Epithelial cell of proximal tubule (primary cell): ENCODE measurements at places on chromosomes 3 and 15. TPM values are rescaled to one million over a fixed set of nuclear protein-coding genes. Genes with fewer than 3 reads are reported as not detected.

DNA sequence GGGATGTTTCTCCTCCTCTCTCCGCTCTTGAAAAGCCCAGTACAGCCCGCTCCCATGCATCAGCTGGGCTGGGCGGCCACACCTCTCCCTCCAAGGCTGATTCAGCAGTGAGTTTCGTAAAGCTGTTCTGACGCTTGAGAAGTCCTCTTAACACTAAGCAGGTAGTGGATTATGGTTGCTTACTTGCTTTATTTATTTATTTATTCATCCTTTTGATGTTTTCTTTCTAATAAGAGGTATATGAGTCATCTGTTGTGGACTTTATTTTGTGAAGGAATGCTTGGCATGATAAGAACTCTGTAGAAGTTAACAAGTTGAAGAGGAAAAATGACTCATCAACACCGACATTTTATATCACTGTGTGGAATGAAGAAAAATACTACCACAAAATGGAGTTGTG, 285.0 kb downstream of the SQOR start:
- peak; percentile 91 for DNase-seq

ACVR2B gene
- 4.4 and 8.0 TPM in 2 replicates for total RNA-seq

CCR3 gene
- not detected in 2 replicates for total RNA-seq

KLHL6 gene
- not detected in 2 replicates for total RNA-seq

DNA sequence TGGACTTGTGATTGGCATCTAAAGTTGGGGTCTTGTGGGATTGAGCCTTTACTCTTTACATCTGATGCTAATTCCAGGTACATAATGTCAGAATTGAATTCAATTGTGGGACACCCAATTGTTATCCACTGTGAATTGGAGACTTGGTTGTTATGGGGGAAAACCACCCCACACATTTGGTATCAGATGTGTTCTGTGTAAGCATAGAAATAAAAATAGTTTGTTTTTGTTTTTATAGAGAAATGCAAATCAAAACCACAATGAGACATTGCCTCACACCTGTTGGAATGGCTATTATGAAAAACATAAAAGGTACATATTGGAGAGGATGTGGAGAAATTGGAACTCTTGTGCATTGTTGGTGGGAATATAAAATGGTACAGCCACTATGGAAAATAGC, 58.5 kb downstream of the CPA3 start:
- DNase-seq = no peak

DNA sequence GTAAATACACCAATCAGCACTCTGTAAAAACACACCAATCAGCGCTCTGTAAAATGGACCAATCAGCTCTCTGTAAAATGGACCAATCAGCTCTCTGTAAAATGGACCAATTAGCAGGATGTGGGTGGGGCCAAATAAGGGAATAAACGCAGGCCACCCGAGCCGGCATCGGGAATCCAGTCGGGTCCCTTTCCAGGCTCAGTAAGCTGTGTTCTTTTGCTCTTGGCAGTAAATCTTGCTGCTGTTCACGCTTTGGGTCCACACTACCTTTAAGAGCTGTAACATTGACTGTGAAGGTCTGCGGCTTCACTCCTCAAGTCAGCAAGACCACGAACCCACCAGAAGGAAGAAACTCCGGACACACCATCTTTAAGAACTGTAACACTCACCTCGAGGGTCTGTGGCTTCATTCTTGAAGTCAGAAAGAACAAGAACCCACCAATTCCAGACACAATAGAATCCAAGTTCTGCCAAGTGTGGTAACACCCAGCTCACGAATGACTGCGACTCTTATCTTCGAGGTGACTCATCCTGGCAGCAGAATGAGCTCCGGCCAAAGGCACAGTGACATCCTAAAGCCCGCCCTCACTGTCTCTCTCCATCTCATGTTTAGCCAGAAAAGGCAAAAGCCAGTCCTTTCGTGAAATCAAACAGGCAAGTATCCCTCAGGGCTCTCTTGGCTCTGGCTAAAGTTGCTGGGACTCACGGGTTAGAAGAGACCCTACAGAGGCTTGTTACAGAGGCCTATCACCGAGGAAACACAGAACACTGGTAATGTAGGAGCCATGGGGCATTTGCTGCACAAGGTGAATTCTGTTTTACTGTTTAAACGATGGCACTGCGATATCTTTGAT, 155.2 kb downstream of the FAM43A start:
- no peak for DNase-seq

DNA sequence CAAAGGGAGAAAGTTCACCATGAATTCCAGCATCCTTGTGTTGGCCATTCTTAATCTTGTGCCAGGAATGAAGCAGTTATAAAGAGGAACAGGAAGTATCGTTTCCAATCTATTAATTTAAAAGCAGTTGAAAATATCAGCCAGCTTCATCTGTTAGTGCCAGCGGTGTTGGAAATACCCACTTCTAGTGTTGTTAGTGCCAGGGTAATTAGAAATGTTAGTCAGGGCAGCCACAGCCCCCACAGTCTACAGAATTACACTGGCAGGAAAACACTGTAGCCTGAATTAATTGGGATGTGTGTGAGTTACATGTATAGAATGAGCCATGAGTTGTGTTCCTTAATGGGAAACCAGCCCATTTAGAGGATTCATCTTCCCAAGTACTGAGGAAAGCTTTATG, 127.8 kb downstream of the GHSR start:
- DNase-seq = no peak

- no peak for DNase-seq
These were observed 86.6 kb upstream of the CHD2 start for GRCh38 chr15:92813485-92813884.

GRCh38 chr3:42678447-42678846, 6.9 kb upstream of the KLHL40 start:
- no peak for DNase-seq

DNA sequence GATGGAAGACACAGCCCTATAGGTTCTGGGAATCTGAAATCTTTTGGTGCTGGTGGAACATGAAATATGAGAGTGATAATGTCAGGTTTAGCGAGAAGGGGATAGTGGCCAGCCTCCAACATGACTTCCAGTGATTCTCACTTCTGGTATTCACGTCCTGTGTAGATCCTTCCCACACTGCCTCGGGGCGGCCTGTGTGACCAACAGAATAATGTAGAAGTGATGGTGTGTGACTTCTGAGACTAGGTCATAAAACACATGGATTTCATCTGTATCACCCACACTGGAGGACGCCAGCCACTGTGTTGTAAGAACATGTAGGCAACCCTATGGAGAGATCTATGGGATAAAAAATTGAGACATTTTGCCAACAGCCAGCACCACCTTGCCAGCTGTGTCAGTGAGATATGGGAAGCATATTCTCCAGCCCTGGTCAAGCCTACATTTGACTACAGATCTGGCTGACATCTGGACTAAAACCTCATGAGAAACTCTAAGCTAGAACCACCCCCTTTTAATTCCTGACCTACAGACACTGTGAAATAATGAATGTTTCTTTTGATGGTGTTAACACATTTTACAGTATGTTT, 25.5 kb upstream of the NUDT16 start:
- no peak for DNase-seq

DNA sequence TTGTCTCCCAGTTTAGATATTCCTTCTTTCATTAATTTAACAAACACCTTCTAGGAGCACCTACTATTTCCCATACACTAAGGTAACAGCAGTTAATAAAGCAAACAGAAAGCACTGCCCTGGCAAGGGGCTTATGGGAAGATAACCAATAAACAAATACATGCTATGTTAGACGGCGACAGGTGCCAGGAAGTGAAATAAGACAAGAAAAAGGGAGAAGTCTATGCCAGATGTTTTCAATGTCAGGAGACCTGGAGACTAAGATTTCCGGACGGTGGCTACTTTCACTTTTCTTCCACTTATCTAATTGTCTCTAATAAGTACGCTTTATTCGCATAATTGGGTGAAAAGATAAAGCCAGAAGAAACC, 32.5 kb upstream of the ZNF445 start:
- no peak for DNase-seq

FBXL2 gene
- total RNA-seq = 10.8 and 13.4 TPM in 2 replicates

- DNase-seq = no peak
These were observed 9.7 kb downstream of the DGKG start for GRCh38 chr3:186352369-186352768.

- DNase-seq = no peak
These were observed 27.3 kb upstream of the MBNL1 start for GRCh38 chr3:152241142-152242017.
